ENCODE measurements at places on chromosomes 16 and 17. TPM values are rescaled to one million over a fixed set of nuclear protein-coding genes. Genes with fewer than 3 reads are reported as not detected.

Gene MT4
- total RNA-seq: not detected

Gene NPIPB13
- 2.5 TPM for total RNA-seq

Gene KRTAP1-5
- total RNA-seq: not detected

DNA sequence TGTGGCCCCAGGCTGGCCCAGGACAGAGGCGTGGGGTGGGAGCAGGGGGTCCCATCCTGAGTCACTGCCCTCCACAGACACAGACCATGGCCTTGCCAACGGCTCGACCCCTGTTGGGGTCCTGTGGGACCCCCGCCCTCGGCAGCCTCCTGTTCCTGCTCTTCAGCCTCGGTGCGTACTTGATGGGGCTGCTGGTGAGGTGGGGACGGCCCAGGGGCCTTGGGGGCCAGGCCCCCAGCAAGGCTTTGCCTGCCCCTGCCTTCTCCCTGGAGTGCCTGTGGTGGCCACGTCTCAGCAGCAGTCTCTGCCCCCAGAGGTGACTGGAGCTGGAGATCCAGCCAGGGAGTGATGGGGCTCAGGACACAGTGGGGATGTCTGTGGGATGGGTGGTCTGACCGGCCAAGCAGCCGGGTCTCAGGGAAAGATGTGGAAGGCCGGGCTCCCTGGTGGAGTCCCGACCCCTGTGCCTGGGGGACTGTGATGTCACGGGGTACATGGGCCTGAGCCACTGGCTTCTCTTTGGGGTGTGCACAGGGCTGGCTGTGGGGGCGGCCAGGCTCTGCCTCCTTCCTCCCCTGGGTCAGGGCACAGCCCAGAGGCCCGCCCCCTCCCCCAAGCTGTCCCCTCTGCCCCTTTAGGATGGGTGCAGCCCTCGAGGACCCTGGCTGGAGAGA, 2.2 kb downstream of the MSLN start:
- DNase-seq: no peak

DNA sequence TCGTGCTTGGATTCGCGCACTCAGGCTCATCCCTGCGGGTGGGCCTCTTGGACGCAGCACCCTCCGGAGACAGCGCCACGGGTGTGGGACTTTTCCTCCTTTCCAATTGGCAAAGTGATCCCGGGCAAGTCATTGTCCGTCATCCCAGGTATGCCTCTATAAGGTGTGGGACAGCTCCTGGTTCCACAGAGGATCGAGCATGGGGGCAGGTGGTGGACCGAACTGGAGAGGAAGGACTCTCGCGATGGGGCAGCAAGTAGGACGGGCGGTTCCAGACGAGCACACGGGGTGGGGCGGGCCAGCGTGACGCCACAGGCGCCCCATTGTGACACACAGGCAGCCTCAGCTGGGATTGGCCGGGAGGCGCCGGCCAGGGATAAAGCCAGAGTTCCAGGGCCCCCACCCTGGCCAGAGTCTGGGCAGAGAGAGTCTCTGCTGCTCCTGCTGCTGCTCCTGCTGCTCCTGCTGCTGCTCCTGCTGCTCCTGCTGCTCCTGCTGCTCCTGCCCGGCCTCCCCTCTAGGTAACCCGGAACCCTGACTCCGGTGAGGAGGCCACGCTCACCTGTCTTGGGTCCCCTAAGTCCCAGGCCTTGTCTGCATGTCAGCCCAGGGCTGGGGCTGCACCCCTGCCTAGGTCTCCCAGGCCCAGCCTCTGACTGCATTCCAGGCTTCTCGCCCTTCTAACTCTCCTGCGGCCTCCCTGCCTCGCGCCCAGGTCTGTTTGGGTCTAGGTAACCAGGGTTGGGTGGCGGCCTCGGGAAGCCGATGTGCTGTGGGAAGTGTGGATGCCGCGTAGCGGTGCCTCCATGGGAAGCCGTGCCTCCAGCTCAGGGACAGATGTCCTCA, 38.5 kb upstream of the SLC47A1 start:
- no peak for DNase-seq

Data from heart right ventricle (tissue), 16 donors.